ENCODE measurements at places on chromosomes 13 and 19.

- DNase-seq = no peak
Observed at GRCh38 chr13:111562716-111563115, 242.3 kb downstream of the TEX29 start.

DNA sequence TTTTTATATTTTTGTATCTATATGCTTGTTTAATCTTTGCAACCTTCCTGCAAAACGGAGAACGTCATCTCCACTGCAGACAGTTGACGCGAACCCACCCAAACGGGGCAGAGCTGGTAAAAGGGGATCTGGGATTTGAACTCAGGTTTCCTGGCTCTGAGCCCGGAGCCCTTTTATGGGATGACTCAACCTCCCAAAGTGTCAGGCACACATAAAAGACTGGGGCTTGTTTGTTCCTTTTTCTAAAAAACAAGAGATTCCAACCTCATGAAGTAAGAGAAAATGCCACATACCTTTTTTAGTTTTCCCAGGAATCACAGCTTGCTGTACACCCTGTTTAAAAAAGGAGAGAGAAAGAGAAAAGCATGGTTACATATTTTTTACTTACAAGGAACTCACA lies 78.9 kb downstream of the GADD45B start:
- no peak for DNase-seq

DNA sequence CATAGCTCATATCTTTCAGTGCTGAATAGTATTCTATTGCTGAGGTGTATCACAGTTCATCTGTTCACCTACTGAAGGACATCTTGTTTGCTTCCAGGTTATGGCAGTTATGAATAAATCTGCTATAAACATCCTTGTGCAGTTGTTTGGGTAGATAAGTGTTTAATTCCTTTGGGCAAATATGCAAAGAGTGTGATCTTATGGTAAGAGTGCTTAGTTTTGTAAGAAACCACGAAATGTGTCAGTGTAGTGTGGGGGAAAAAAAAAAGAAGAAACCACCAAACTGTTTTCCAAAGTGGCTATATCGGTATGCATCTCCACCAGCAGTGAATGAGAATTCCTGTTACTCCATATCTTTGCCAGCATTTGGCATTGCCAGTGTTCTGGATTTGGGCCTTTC lies 93.3 kb downstream of the PIBF1 start:
- no peak for DNase-seq

DNA sequence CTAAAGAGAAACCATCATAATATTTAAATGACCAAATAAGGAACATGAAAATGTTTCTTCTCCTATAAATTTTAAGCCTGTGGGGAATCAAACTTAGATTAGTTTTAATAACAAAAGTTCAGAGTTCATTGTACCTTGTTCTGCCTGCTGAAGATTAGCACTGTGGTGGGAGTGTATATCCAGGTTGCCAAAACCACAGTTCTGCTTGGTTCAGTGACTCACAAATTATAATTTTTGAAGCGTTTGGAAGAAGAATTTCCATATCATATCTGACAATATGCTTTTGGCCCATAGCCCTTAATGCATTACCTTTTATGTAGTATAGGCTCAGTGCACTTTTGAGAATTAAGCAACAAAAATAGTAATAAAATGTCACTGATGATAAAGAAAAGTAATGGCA lies 545.2 kb downstream of the GPC6 start:
- no peak for DNase-seq

DNA sequence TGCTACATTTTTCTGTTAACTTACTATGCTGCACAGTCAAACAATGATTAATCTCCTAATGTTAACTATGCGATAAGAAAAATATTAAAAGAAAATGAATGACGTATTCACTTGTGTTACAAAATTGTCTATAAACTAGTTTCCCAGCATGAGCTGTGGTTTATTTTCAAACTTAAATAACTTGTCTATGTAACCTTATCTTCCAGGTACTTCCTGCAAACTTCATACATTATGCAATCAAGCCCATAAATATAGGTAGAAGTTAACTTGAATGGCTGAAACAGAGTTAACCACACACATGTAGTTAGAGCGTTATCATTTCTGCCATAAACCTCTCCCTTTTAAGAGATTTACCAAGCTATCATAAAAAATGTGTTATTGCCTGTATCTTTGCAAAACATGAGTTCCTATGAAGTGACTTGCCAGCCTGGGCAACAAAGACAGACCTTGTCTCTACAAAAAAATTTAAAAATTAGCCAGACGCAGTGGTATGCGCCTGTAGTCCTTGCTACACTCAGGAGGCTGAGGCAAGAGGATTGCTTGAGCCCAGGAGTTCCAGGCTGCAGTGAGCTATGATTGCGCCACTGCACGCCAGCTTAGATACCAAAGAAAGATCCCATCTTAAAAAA lies 17.7 kb upstream of the KLF5 start:
- DNase-seq = no peak

- DNase-seq = no peak
Observed at GRCh38 chr13:106343836-106344235, 191.6 kb downstream of the EFNB2 start.

GRCh38 chr19:11239377-11240000 lies at the start of gene ANGPTL8:
ANGPTL8 (plus strand) TSS chr19:11239619; CDS start chr19:11239638, 19 bp downstream.
- DNase-seq = no peak

DNA sequence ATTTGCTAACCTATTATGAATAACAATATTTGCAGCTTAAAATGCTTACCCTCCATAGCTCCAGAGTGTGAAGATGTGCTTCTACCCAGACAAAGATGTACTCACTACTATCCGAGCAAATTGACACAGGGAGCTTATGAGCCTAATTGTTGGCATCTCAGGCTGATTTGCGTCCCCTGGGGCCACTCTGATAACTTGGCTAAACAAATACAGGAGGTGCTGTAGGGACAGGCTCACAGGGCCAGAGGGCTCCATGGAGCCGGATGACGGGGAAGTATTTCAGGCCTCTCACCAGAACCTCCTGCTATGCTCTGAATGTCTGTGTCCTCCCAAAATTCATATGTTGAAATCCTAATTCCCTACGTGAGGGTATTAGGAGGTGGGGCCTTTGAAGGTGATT lies 26.7 kb upstream of the C19orf12 start:
- DNase-seq = no peak

DNA sequence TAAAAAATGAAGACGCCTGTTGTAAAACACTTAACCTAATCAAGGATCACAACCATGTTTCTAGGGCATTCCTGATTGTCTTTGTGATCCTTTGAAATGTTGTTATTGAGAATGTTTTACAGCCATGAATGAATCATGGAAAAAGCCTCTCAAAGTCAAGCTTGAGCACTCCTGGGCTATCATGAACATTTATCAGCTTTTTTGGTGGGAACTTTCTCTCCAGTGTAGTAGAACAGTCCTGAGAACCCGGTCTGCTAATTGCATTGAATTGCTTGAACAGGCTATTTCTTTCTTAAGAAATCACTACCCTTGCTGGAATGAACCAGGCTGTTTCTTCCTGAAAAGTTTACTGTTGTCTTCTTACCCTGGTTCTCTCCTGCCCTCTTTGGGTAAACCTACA lies 516.5 kb downstream of the FGF9 start:
- DNase-seq = no peak

GRCh38 chr19:58154679-58155648 lies 4.4 kb upstream of the ZNF329 start:
- peak; percentile 93 for DNase-seq

- DNase-seq = no peak
Observed at GRCh38 chr19:15197275-15197941, 3.4 kb downstream of the NOTCH3 start.
